T-helper 1 cell (primary cell): ENCODE measurements at places on chromosomes 6 and 20.

DNA sequence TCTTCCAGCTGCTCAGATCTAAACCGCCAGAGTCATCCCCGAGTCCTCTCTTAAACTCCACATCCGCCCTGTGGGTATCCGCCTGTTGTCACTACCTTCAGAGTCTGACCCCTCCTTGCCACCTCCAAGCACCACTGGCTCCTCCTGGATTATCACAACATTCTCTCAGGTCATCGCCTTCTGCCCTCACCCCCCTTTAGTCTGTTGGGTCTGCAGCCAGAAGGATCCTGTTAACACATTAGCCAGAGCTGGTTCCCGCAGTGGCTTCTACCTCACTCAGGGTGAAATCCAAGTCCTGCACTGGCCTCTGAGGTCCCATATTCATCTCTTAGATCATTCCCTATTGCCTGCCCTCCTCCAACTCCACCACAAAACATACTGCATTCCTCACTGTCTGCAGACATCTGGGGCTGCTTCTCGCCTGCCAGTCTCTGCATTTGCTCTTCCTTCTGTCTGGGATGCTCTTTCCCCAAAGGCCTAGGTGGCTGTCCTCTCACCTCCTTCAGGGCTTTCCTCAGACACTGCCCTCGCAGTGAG, 34.1 kb downstream of the TNXB start:
- DNase-seq = no peak

GRCh38 chr6:24454452-24454851, 34.9 kb downstream of the GPLD1 start:
- DNase-seq = no peak

- no peak for DNase-seq
Observed at GRCh38 chr6:139858429-139858828, 484.0 kb upstream of the CITED2 start.

DNA sequence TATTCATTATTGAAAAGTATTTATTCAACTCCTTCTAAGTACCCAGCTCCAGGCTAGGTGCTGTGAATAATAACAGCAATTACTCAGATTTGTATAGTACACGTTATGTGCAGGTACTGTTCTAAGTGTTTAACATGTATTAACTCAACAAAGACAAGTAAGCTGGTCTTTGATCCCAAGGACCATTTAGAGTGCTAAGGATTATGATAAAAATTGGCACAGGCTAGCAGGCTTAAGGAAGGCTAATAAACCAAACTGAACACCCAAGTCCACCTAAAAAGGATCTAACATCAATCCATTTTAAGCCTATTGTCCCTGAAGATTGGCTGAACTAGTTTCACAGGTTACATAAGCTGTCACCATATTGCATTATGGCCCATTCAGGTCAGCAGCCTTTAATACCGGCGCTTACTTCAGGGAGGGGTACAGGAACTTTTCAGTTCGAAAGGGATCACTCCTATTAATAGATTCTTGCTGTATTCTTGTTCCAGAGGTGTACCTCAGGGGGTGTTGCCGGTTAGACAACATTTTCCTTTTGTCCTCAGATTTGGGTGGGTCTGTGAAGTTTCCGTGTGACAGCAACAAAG, 99.0 kb upstream of the GMDS start:
- DNase-seq = no peak

GRCh38 chr6:36781669-36782068, 57.6 kb downstream of the CPNE5 start:
- DNase-seq = no peak

GRCh38 chr6:139448051-139448649, 73.7 kb upstream of the CITED2 start:
- DNase-seq = no peak
